Spleen (tissue), 13 donors: ENCODE measurements at places on chromosomes 2 and 18. TPM values are rescaled to one million over a fixed set of nuclear protein-coding genes. Genes with fewer than 3 reads are reported as not detected.

The ZEB2 gene
- 262 TPM for total RNA-seq

The GPAT2 gene
- 10.3 TPM for total RNA-seq

The SPP2 gene
- total RNA-seq: not detected

The REG3A gene
- total RNA-seq: 6.0 TPM

The VPS54 gene
- total RNA-seq: 26.1 TPM

- H3K27me3 ChIP-seq: no peaks in the 10 kb centered on the region
- DNase-seq: no peak
- H3K27ac ChIP-seq: no peak overlapping the region
- no peak overlapping the region for H3K4me3 ChIP-seq
- no peaks in the 10 kb centered on the region for H3K4me1 ChIP-seq
- H3K36me3 ChIP-seq: no peaks in the 10 kb centered on the region
These were observed 49.3 kb upstream of the GALNT3 start for GRCh38 chr2:165843351-165843750.

DNA sequence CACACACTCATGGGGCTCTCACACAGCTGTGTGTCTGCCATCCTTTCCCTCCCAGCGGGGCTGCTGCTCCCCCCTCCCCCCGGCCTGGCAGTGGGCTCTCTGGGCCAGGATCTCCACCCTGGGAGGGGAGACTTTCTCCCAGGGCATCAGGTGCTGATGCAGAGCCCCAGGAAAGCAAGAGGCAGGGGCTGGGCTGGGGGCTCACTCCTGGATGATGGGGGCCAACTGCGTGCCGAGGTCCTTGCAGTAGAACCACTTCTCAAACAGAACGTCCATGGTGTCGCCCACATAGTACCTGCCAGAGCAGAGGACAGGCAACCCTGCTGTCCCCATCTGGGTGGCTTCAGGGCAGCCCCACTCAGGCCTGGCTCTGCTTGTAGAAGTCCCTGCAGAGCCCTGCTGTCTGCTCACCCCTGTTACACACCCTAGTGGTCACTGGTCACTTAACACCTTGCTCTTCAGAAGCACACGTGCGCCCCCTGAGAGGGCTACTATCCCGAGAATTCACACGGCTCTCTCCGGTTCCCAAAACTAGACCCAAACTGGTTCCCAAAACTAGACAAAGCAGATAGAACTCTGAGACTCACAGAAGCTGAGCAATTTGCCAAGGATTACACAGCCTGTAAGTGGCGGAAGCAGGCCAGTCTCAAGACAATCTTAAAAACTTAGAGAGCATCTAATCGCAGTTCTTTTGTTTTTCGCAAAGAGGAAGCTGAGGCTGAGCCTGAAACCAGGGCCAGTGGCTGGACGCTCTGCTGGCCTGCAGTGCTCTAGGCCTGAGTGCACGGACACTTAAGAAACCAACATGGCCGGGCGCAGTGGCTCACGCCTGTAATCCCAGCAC, 6.6 kb upstream of the OXER1 start:
- DNase-seq: no peak
- H3K27ac ChIP-seq: no peak overlapping the region
- no peak overlapping the region for H3K4me3 ChIP-seq
- no peaks in the 10 kb centered on the region for H3K27me3 ChIP-seq
- H3K4me1 ChIP-seq: no peaks in the 10 kb centered on the region

DNA sequence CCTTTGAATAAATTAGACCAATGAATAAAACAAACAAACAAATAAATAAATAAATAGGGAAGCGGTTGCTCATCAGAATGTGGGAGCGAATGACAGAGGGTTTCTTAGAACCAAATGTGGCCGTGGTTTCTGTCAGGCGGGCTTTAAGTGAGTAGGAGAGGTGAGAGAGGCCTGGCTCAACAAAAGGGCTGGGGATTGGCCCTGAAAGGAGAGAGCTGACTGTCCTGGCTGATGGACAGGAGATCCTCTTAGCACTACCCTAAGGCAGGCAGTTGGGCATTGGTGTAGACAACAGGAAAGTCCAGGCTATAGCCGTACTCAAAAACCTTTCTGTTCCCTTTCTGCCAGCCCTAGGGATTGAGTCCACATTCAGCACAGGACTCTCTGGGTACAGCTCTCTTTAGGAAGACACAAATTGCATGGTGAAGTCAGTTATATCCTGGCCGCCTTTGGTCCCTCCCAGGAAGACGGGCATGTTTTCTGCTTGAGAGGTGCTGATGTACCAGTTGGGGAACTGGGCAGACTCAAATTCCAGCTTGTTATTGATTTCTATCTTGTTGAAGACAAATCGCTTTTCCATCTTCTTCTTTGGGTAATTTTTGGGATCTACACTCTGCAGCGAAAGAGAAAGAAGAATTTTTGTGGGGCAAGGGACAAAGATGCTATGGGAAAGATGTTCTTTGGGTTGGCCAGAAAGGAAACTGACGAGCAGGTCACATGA, 6.5 kb downstream of the IL1B start:
- no peaks in the 10 kb centered on the region for H3K36me3 ChIP-seq
- no peak overlapping the region for H3K4me3 ChIP-seq
- no peak for DNase-seq
- H3K4me1 ChIP-seq: peaks cover 9% of the 10 kb centered on the region
- H3K27ac ChIP-seq: no peak overlapping the region

DNA sequence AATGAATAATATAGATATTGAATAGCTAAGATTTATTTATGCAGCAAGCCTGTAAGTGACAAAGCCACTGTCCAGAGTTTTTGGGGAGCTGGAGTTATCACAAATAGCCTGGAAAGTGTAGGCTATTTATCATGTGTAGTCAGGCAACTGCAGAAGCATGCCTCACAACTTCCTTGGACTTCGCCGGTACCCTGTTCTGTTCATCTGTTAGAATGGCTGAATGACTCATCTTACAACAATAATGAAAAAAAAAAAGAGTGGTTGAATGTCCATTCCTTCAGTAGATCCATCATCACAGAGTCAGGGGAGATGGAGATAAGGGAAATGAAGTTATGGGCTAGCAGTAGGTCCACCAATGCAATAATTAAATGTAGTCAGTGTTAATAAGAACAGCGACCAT, 24.0 kb upstream of the ATP5MC3 start:
- DNase-seq: no peak
- H3K4me1 ChIP-seq: no peaks in the 10 kb centered on the region
- no peak overlapping the region for H3K4me3 ChIP-seq
- no peak overlapping the region for H3K27ac ChIP-seq
- H3K36me3 ChIP-seq: no peaks in the 10 kb centered on the region
- no peaks in the 10 kb centered on the region for H3K27me3 ChIP-seq

DNA sequence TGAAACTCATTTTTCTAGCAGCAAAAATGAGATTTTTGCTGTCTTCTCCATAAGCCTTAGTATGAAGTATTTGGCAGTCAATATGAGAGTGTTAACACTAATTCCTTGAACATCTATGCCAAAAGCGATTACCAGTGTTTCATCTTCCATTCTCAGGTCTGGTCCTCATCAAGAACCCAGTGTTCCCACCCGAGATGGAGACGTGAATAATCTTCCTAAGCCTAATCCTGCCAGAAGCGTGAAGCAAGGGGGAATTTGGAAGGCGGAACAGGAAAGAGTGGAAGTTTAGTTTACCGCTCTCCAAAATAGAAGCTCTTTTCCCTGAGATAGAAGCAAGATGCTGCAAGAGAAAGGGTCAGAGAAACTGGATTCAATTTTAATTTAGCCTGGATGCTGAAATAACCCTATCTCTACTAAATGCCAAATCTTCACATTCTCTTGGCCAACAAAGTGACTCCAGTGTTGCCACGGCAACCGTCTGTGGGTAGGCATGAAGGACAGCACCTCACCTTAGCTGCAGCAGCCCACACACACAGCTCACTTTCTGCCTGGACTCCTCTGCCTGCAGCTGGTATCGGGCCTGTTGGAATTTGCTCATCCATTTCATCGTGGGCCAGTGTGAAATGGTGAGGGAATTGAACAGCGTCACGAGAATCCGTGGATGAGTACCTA, 711.1 kb downstream of the CBLN2 start:
- no peak for DNase-seq
- H3K36me3 ChIP-seq: no peaks in the 10 kb centered on the region
- H3K27me3 ChIP-seq: no peaks in the 10 kb centered on the region
- no peak overlapping the region for H3K27ac ChIP-seq
- H3K4me3 ChIP-seq: no peak overlapping the region

- H3K27ac ChIP-seq: no peak overlapping the region
- peaks cover 16% of the 10 kb centered on the region for H3K4me1 ChIP-seq
- no peak for DNase-seq
- peaks cover 13% of the 10 kb centered on the region for H3K27me3 ChIP-seq
These were observed 5.8 kb upstream of the ZNF532 start for GRCh38 chr18:58858591-58859468.

GRCh38 chr18:71001597-71001996, 712.8 kb downstream of the SOCS6 start:
- no peaks in the 10 kb centered on the region for H3K27me3 ChIP-seq
- DNase-seq: no peak
- H3K27ac ChIP-seq: no peak overlapping the region
- H3K4me1 ChIP-seq: no peaks in the 10 kb centered on the region

GRCh38 chr18:46727177-46727576, 29.7 kb downstream of the ST8SIA5 start:
- no peak for DNase-seq
- H3K36me3 ChIP-seq: no peaks in the 10 kb centered on the region

- H3K4me3 ChIP-seq: no peak overlapping the region
- no peaks in the 10 kb centered on the region for H3K36me3 ChIP-seq
- no peak for DNase-seq
- H3K27ac ChIP-seq: no peak overlapping the region
These were observed 284.9 kb downstream of the OSR1 start for GRCh38 chr2:19073522-19073921.

- no peak for DNase-seq
- H3K36me3 ChIP-seq: no peaks in the 10 kb centered on the region
- no peak overlapping the region for H3K27ac ChIP-seq
- no peaks in the 10 kb centered on the region for H3K27me3 ChIP-seq
These were observed 12.1 kb downstream of the MAP4K3 start for GRCh38 chr2:39424951-39425350.
